ENCODE measurements at places on chromosomes 7 and 10.
A peak's percentile ranks its signal among the peaks of the same experiment; 100 is the strongest.

DNA sequence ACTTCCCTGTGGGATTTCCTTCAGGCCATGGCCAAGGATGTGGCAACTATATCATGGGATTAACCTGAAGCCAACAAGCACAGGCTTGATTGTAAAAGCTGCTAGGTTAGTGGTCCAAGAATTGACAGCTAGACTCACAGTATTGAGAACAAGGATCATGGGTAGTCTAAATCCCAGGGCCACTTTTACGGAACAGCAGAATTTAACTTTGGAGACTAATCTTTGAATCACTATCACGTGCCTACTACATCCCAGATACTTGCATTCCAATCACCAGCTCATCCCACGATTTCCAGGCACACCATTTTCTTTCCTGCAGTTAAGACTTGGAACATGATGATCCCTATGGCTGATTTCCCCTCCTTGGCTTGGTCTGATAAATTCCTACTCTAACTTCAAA, 65.6 kb upstream of the ADO start:
- no peak for DNase-seq

DNA sequence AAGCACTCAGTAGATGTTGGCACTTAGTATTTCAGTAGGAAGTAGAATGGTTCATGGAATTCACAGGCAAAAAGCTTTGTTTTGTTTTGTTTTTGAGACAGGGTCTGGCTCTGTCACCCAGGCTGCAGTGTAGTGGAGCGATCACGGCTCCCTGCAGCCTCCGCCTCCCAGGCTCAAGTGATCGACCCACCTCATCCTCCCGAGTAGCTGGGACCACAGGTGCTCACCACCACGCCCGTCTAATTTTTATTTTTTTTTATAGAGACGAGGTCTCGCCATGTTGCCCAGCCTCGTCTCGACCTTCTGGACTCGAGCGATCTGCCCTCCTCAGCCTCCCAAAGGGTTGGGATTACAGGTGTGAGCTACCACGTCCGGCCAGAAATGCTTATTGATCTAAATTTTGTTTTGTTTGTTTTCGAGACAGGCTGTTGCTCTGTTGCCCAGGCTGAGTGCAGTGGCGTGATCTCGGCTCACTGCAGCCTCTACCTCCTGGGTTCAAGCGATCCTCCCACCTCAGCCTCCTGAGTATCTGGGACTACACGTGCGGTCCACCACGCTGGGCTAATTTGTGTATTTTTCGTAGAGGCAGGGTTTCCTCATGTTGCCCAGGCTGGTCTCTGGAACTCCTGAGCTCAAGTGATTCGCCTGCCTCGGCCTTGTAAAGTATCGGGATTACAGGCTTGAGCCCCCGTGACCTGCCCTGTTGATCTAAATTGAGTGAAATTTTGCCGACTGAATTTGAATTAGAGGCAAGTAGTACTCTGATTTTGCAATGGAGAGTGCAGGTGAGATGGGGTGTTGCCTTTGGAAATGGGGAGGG, 1.7 kb downstream of the GLRX3 start:
- DNase-seq, result no peak

DNA sequence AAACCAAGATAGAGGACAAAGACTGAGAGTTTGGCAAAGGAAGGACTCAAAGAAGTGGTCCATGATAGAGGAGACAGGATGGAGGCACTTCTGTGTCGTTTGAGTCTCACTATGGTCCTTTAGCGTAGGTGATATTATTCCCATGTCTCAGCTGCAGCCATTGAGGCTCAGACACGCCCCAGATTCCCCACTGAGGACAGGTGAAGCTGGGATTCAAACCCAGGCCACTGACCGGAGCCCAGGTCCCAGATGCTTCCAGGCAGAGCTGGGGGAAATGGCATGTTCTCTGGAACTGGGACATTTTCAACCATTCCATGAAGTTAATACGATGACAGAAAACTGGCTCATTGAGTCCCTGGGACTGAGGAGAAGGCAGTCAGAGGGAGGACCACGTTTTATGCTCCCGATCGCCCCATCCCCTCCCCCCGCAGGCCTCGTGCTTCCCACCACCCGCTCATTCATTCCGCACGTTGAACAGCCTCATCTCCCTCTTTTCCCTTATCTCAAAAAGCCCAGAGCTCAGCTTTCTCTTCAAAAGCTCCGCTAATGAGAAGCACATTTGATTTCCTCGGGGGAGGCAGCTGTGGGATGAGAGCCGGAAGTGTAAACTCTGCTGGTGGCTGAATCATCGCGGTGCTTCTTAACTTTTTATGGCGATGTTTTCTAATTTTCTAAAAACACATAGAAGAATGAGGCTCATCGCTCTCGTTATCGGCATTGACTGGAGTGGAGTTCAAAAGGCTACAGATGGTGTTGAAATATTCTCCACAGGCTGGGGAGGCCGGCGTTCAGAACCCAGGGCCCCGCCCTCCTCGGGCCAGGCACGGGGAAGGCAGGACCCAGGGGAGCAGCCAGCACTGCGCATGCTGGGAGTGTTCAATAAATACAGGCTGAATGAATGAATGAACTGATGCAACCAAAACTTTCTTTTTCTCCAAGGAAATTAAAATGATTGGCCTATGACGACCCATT, 64.0 kb downstream of the OAT start:
- peak; percentile 17 for DNase-seq

- DNase-seq, result no peak
These were observed 5.0 kb downstream of the RHEB start for GRCh38 chr7:151514461-151515275.

GRCh38 chr10:103731609-103732270, 123.6 kb downstream of the SH3PXD2A start:
- no peak for DNase-seq

DNA sequence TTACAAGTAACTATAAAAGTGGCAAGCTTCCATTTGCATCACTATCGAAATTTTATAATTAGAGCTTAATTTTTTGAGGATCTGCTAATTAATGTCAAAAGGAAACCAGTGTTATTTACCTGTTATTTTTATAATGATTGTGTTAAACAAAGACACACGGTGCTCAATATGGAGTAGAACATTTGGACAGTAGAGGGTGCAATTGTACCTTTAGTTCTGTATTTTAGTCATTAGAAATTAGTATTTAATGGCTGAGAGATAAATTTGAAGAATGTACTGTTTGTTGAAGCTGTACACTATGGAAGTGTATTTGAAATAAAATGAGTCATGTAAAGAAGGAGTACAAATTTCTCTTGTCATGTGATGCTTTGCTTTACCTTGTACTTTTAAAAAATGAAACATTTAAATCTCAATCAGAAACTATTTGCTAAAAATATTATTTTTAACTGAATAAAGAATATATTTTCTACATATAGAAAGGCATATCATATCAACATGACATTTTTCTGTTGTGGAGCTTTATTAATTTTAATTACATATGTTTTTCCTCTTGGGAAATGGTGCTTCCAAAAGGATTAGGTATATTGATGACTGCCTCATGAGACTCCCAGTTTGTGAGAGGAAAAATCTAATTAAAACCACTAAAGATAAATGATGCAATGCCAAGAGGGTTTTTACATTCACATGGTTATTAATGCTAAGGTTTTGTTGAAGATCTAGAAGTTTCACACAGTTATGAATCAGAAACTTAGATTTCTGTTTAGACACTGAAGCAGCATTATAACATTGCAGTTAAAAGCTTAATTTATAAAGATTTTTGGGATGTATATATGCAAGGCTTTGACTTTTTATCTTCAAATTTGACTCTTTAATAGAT, 10.4 kb upstream of the PRKG1 start:
- DNase-seq, result no peak

DNA sequence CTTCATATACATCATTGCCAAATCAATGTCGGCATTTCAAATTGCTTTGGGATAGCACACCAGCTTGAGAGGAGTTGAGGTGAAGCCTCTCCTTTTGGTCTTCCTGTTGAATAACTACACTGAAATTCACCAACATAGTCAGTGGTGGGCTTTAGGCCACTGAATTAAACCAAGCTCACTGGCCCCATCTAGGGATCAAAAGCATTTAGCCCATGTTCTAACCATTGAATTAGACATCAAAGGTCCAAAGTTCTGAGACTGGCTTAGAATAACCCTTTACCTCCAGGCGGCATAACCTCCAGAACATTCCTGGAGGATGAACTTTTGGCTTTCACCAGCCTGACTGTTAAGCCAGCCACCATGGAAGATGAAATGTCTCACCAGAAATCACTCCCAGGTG, 54.6 kb downstream of the BPGM start:
- peak; percentile 47 for DNase-seq

GRCh38 chr7:123752534-123752933, 3.7 kb upstream of the WASL start:
- no peak for DNase-seq

DNA sequence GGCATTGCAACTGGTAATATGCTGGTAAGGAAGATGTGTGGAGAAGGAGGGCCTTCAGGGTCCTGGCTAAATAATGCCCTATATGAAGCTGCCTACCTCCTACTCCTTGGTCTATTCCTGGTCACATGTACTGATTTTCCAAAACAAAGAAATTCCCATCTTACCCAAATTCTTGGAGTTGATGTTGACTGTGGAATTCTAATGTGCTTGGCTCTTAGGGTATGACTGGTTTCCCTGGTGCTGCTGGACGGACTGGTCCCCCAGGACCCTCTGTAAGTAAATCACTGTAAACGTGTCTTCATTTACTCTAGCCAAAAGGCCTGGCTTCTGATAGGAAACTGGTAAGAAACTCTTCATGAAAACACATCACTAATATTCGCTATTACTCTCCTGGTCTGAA, 27.0 kb downstream of the COL1A2 start:
- no peak for DNase-seq

- DNase-seq, result no peak
These were observed 390.7 kb downstream of the INHBA start for GRCh38 chr7:41312235-41312634.

DNA sequence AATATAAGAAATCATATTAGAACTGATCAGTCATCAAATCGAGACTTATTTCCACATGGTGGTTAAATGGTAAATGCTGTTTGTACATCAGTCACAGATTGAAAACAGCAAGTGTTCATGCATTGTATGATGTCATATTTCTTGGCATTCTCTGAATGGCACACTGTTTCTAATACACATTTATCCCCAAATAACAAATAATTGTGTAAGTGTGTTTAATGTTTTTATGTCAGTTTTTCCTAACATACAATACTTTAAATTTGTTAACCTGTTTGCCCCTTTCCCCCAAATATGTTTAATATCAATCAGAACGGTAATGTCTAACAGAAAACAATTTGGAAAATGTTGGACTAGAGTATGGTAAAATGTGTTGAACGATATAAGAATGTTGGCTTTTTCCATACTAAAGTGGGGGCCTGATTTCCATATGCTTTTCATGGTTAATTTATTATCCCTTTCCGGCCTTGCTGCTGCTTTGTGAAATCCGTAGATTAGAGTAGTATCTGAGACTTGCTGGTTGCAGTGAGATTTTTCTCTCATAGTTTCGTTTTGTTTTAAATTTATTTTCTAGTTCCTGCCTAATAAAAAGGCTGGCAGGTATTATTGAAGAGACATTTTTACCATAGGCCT, 23.7 kb downstream of the RAB18 start:
- DNase-seq, result no peak

GRCh38 chr7:135723411-135723810, 4.6 kb downstream of the SLC13A4 start:
- DNase-seq, result no peak

DNA sequence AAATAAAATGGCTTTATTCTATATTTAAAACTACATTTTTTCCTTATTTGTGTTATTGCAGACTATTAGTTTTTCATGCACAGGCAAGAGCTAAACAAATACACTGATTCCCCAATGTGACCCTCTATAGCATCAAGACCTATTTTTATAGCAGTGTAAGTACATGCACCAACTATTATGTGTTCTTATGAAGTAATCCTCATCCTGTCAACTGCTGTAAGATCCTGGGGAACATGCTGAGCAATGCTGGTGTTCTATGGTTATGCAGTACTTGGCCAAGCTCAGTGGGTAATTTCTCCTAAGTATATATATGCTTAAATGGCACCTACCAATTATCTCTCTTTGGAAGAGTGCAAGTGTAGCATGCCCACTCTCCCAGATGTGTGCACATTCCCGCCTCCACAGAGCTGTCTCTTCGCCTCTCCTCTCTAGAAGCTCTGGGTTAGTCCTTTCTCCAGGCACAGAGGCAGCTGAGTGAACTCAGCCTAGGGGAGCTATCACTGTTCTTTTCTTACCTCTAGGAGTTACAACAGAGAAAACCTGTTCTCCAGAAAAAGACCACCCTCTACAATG, 428.8 kb downstream of the KCNMA1 start:
- no peak for DNase-seq

DNA sequence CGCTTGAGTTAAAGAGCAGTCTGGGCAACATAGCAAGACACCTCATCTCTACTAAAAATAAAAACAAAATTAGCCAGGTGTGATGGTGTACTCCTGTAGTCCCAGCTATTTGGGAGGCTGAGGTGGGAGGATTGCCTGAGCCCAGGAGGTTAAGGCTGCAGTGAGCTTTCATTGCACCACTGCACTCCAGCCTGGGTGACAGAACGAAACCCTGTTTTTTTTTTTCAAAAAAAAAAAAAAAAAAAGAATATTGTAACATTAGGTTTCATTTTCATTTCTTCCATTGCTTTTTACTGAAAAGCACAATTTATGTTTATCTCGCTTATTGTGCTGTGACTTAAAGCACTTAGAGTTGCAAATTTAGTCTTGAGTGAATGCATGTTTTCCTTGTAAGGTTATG, 80.0 kb downstream of the MLLT10 start:
- DNase-seq, result no peak

GRCh38 chr7:143042159-143042789, 9.9 kb upstream of the OR6V1 start:
- no peak for DNase-seq

- no peak for DNase-seq
These were observed 58.6 kb downstream of the ZMIZ1 start for GRCh38 chr10:79127151-79127961.

DNA sequence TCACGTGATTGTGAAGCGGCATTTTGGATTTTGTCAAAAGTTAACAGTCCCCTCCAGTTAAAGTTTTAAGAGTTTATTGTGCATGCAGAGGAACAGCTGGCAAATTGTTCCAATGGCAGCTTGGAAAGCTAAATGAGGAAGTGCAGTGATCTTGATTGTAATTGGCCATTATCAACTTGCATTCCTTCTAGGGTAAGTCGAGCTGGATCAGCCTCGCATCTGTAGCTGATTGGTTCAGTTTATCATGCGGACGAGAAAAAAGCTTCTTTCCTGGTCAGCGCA, 566 bp downstream of the ZNF789 start:
- DNase-seq, result peak; percentile 24

Measured in CD4-positive, alpha-beta T cell treated with Interleukin-4 for 4 hours (primary cell).